Activated naive CD8-positive, alpha-beta T cell treated with anti-CD3 and anti-CD28 coated beads, Interleukin-2, amount 50 U/mL, for 24 hours (primary cell): ENCODE measurements at places on chromosomes 2 and 18.
A peak's percentile ranks its signal among the peaks of the same experiment; 100 is the strongest.

GRCh38 chr2:233419602-233420391 is 65.5 kb downstream of the DGKD start:
- peak; percentile 54 for DNase-seq
- peaks cover 3% of the 10 kb centered on the region for H3K27me3 ChIP-seq
- peaks cover 53% of the 10 kb centered on the region for H3K36me3 ChIP-seq
- peak overlapping the region; percentile 91 for H3K27ac ChIP-seq
- H3K4me3 ChIP-seq: peak overlapping the region; percentile 72
- H3K4me1 ChIP-seq: peaks cover 100% of the 10 kb centered on the region

DNA sequence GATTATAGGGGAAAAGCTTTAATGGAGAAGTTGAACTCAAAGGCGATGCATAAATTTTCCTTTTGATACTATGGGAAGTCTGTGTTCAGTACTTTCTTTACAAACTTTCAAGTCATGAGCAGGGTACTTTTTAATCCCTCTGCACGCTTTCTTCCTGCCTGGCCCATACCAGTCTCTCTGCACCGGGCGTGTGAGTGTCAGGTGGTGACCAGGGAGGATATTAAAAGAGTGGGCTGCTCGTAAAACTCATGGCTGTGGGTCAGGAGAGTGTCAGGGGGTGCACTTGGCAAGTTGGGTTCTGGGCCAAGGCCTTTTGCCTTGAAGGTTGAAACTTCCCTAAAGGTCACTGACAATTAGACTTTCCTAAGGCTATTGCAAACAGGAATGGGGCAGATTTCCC is 367.8 kb downstream of the GPD2 start:
- H3K4me3 ChIP-seq: no peak overlapping the region
- H3K27ac ChIP-seq: no peak overlapping the region
- no peaks in the 10 kb centered on the region for H3K27me3 ChIP-seq
- no peak for DNase-seq
- no peaks in the 10 kb centered on the region for H3K36me3 ChIP-seq

- no peaks in the 10 kb centered on the region for H3K36me3 ChIP-seq
- no peak overlapping the region for H3K4me3 ChIP-seq
- no peak overlapping the region for H3K27ac ChIP-seq
- peaks cover 7% of the 10 kb centered on the region for H3K4me1 ChIP-seq
These were observed 56.8 kb upstream of the HS6ST1 start for GRCh38 chr2:128375454-128375853.

GRCh38 chr2:235049719-235050118 is 97.9 kb downstream of the SH3BP4 start:
- H3K27ac ChIP-seq: no peak overlapping the region
- H3K36me3 ChIP-seq: no peaks in the 10 kb centered on the region
- no peak for DNase-seq
- H3K27me3 ChIP-seq: peaks cover 2% of the 10 kb centered on the region
- H3K4me1 ChIP-seq: peaks cover 19% of the 10 kb centered on the region

- H3K36me3 ChIP-seq: no peaks in the 10 kb centered on the region
- no peak for DNase-seq
- peaks cover 54% of the 10 kb centered on the region for H3K4me1 ChIP-seq
- H3K4me3 ChIP-seq: peak overlapping the region; percentile 86
These were observed 37.2 kb downstream of the TSHZ1 start for GRCh38 chr18:75247611-75248421.

- no peak overlapping the region for H3K4me3 ChIP-seq
- DNase-seq: no peak
- peaks cover 7% of the 10 kb centered on the region for H3K4me1 ChIP-seq
- no peak overlapping the region for H3K27ac ChIP-seq
These were observed 27.5 kb downstream of the CDH20 start for GRCh38 chr18:61360404-61361383.

DNA sequence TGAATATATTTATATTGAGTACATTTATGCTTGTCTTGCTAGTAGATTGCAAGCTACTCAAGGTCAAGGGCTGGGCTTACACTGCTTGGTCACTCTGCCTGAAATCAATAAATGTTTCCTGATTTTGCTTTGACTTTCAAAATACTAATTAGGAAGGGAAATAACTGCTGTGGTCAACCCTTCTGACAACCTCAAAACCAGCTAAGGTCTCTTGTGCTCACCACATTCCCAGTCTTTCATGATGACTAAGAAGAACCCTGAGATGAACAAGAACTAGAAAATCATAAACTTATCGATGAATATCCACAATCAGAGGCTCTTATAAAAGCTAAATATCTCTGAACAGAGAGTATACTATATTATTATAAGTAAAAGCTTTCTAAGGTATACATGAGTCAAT is 33.3 kb downstream of the ABCB11 start:
- H3K27ac ChIP-seq: no peak overlapping the region
- DNase-seq: no peak
- H3K27me3 ChIP-seq: no peaks in the 10 kb centered on the region
- peaks cover 18% of the 10 kb centered on the region for H3K4me1 ChIP-seq

GRCh38 chr2:220185766-220186305 is 558.4 kb downstream of the SLC4A3 start:
- H3K4me1 ChIP-seq: no peaks in the 10 kb centered on the region
- H3K27ac ChIP-seq: no peak overlapping the region
- no peaks in the 10 kb centered on the region for H3K36me3 ChIP-seq
- no peak for DNase-seq

GRCh38 chr2:232901736-232902578 is 31.9 kb downstream of the SNORC start:
- DNase-seq: peak; percentile 50
- peaks cover 6% of the 10 kb centered on the region for H3K4me1 ChIP-seq
- no peak overlapping the region for H3K27ac ChIP-seq
- H3K27me3 ChIP-seq: peaks cover 7% of the 10 kb centered on the region
- no peaks in the 10 kb centered on the region for H3K36me3 ChIP-seq

DNA sequence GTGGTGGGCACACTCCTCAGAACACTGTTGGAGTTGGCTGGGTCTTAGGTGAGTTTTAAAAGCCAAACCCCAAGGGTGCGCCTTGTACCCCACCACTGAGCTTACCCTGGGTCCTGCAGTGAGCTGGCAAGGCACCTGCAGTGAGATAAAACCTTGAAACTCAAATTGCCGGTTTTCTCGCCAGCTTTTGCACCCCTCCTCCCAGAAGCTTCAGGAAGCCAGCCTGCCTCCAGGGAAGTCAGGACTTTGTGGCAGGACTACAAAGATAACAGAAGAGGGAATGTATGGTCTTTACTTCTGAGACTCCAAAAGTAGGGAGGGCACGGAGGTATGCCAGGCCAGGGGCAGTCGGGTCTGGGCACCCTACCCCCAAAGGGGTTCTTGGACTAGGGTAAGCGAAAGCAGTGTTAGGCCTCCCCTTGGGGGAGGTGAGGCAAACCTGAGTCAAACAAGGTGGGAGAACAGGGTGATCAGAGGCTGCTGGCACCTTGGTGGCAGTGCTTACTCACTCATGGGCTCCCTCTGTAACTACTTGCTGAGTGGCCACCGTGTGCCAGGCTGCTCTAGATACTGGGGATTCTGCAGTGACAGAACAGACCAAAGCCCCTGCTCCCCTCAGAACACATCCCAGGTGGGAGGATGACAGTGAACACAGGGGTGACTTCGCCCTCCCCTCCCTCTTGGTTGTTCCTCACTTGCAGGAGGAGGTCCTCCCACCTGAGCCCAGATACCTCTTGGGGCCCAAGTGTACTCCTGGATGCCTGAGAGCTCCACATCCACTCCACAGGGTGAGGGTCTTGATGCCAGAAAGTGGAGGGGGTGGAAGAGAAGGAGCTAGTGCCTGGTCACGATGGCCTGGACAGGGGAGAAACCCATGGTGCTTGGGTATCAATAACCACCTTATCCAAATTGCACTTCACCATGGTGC is 69.3 kb upstream of the RGPD5 start:
- no peak for DNase-seq
- no peaks in the 10 kb centered on the region for H3K36me3 ChIP-seq
- H3K27ac ChIP-seq: no peak overlapping the region
- H3K4me1 ChIP-seq: no peaks in the 10 kb centered on the region

DNA sequence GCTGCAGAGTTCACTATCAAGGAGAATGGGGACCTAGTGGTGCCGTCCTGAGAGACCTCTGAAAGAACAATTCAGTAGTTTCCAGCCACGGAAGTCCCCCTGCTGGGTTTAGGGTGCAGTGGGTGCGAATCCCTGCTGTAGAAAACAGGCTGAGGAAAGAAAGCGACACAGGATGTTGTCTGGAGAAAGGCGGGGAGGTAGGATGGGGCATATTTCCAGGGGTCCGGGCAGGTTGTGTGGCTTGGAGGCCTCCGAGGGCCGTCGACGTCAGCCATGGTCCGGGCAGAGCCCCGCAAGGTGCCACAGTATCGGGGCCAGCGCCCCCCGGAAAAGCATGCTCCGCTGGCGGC is 807 bp upstream of the CREB1 start:
- peak; percentile 64 for DNase-seq
- peaks cover 28% of the 10 kb centered on the region for H3K36me3 ChIP-seq
- H3K27ac ChIP-seq: peak overlapping the region; percentile 100
- H3K4me3 ChIP-seq: peak overlapping the region; percentile 96
- peaks cover 61% of the 10 kb centered on the region for H3K4me1 ChIP-seq

GRCh38 chr2:161965994-161966393 is 108.0 kb downstream of the DPP4 start:
- no peak overlapping the region for H3K4me3 ChIP-seq
- H3K36me3 ChIP-seq: peaks cover 8% of the 10 kb centered on the region
- peak overlapping the region; percentile 46 for H3K27ac ChIP-seq
- H3K4me1 ChIP-seq: peaks cover 40% of the 10 kb centered on the region
- H3K27me3 ChIP-seq: no peaks in the 10 kb centered on the region

GRCh38 chr2:86037141-86037794 is 68.4 kb downstream of the POLR1A start:
- DNase-seq: peak; percentile 67
- H3K27me3 ChIP-seq: peaks cover 2% of the 10 kb centered on the region
- H3K4me1 ChIP-seq: peaks cover 85% of the 10 kb centered on the region
- peaks cover 72% of the 10 kb centered on the region for H3K36me3 ChIP-seq

DNA sequence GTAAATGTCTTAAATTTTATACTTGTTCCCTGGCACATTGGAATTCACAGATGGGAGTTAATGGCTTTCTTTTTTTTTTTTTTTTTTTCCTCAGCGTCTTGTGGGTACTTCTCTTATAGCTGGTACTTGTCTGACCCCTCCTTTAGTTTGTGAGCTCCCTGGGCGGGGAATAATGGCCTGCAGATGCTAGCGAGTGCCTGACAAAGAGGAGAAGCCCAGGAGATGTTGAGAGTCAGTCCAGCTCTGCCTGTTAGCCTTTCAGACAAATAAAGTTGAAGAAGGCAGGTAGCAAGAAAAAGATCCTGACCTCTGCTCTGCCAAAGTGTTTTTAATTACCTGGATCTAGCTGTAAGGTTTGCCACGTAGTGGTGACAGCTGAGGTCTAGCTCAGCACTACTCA is 6.6 kb downstream of the BCL2L11 start:
- no peak overlapping the region for H3K4me3 ChIP-seq
- H3K36me3 ChIP-seq: peaks cover 83% of the 10 kb centered on the region
- DNase-seq: no peak
- H3K27ac ChIP-seq: no peak overlapping the region

DNA sequence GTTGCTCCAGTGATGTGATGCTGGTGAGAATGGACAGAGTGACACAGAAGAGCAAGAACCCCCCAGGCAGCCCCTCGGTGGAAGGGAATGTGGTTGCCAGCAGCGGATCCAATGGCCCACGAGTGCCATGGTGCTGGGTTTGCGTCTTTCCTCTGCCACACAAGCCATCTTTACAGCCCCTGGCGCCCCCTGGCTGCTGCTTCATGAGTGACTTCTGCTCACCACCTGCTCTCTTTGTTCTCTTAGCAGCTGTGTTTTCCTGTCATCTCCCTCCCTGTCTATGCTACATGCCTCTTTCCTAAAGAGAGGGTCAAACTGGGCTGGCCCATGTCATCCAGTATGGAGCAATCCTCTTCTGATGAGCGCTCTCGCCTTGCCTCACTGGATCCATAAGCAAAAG is 300.0 kb upstream of the SMIM21 start:
- H3K36me3 ChIP-seq: no peaks in the 10 kb centered on the region
- H3K27me3 ChIP-seq: peaks cover 11% of the 10 kb centered on the region
- no peak overlapping the region for H3K4me3 ChIP-seq
- no peak overlapping the region for H3K27ac ChIP-seq
- DNase-seq: peak; percentile 41
- H3K4me1 ChIP-seq: no peaks in the 10 kb centered on the region

- no peak overlapping the region for H3K4me3 ChIP-seq
- DNase-seq: no peak
- no peaks in the 10 kb centered on the region for H3K4me1 ChIP-seq
These were observed 333.1 kb downstream of the DYSF start for GRCh38 chr2:71786291-71787107.

DNA sequence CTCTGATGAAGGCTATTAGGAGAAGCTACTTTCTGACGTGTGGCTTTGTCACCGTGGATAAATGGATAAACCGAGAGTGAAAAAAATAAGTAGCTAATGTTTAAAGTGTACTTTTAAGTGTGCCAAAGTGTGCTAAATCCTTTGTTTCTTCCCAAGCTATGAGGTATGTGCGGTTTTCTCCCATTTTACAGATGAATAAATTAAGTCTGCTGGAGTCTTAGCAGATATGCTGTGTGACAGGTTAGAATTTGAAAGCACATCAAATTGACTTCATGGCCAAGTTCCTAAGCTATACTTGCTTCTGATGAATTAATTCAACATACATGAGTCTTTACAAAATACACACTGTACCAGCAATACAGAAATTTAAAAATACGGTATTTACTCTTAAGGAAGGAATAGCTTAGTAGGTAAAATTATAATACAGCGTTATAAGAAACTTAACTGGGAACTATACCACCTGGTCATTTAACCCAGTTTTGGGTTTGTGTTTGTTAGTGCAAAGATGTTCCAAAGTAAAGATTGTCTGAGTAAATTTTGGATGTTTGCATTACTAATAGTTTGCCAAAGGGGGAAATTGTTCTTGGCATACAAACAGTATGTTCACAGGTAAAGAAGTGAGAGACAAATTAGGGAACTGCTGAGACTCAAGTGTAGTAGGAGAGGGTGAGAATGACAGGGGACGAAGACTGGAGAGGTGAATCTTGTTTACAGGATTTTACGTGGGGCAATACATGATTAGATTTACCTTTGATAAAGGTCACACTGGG is 1.4 kb downstream of the AGPS start:
- peaks cover 23% of the 10 kb centered on the region for H3K36me3 ChIP-seq
- no peaks in the 10 kb centered on the region for H3K27me3 ChIP-seq
- H3K27ac ChIP-seq: peak overlapping the region; percentile 95
- peaks cover 62% of the 10 kb centered on the region for H3K4me1 ChIP-seq
- no peak for DNase-seq

DNA sequence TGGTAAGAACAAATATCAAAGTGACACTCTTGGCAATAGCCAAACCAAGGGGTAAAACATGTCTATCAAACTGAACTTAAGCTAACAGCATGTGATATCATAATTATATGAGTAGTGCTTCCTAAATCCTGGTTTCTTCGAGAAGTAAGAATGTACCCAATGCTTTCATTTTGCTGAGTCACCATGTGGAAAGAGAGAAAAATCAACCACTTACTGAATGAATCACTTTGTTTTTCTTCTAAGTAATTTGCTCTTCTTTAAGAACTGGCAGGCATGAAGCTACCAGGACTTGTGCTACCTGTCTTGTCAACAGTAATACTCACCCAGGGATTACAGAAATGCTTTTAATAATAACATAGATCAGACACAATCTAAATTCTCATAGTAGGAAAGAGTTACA is 19.0 kb upstream of the DUSP19 start:
- H3K4me3 ChIP-seq: no peak overlapping the region
- H3K27ac ChIP-seq: no peak overlapping the region
- no peak for DNase-seq
- H3K4me1 ChIP-seq: peaks cover 5% of the 10 kb centered on the region
